ENCODE measurements at places on chromosomes 2 and 18. TPM values are rescaled to one million over a fixed set of nuclear protein-coding genes. Genes with fewer than 3 reads are reported as not detected.

DNA sequence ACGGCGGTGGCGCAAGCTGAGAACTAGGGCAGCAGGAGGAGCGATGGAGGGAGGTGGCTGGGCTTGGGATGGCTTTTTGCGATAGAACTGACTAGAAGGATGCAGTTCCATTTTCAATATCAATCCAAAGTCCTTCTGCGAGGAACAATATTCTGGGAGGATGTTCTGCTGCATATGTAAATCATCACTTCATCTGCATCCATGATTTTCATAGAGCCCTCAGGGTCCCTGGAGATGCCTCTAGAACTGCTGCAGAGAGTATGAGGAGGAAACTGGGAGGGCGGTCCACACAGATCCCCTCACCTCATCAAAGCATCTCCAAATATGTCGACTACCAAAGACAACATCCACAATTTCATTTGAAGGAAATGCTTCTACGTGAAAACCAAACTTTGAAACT, 20.8 kb downstream of the CACNB4 start:
- H3K36me3 ChIP-seq, result no peaks in the 10 kb centered on the region
- no peak overlapping the region for H3K4me3 ChIP-seq
- H3K27me3 ChIP-seq, result no peaks in the 10 kb centered on the region
- H3K4me1 ChIP-seq, result no peaks in the 10 kb centered on the region
- DNase-seq, result no peak

DNA sequence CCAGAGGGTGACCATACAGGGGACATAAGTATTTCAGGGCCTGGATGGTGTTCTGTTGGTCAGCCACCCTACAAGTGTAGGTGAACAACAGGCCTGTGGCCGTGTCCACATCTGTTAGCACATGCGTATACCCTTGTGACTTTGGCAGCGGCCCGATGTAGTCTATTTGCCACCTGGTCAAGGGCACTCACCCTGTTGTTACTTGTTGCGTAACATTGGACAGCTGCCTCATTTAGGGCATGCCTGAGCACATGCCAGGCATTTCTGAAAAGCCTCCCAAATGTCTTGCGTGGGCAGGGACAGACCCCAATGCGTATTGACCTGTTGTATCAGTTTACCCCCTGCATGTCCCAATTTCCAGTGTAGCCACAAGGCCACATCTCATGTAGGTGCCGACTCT, 235.0 kb downstream of the MBD5 start:
- H3K4me3 ChIP-seq, result no peak overlapping the region
- no peak overlapping the region for H3K27ac ChIP-seq
- no peaks in the 10 kb centered on the region for H3K27me3 ChIP-seq
- H3K36me3 ChIP-seq, result no peaks in the 10 kb centered on the region

GRCh38 chr18:79552696-79553095, 126.9 kb upstream of the CTDP1 start:
- no peaks in the 10 kb centered on the region for H3K4me1 ChIP-seq
- peaks cover 6% of the 10 kb centered on the region for H3K27me3 ChIP-seq
- no peak overlapping the region for H3K4me3 ChIP-seq
- no peaks in the 10 kb centered on the region for H3K36me3 ChIP-seq
- peak; percentile 52 for DNase-seq

DNA sequence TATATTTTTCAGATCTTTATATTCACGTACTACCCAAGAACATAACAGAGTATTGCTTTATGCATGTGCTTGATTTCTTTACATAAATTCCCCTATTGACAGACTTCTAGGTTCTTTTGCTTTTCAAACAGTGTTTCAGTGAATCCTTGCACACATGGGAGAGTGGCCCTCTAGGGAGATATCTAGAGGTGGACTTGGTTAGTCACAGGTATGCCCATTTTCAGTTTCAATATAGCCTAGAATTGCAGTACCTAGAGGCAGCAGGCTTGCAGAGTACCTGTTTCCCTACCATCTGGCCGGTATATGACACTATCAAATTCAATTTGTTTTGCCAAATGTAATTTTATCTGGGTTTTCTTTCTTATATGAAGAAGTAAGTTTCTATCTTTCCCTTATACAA, 36.8 kb downstream of the EML6 start:
- H3K27ac ChIP-seq, result no peak overlapping the region
- DNase-seq, result no peak
- no peak overlapping the region for H3K4me3 ChIP-seq
- H3K27me3 ChIP-seq, result no peaks in the 10 kb centered on the region

- no peak for DNase-seq
Observed at GRCh38 chr18:41464278-41464677, 490.8 kb upstream of the PIK3C3 start.

DNA sequence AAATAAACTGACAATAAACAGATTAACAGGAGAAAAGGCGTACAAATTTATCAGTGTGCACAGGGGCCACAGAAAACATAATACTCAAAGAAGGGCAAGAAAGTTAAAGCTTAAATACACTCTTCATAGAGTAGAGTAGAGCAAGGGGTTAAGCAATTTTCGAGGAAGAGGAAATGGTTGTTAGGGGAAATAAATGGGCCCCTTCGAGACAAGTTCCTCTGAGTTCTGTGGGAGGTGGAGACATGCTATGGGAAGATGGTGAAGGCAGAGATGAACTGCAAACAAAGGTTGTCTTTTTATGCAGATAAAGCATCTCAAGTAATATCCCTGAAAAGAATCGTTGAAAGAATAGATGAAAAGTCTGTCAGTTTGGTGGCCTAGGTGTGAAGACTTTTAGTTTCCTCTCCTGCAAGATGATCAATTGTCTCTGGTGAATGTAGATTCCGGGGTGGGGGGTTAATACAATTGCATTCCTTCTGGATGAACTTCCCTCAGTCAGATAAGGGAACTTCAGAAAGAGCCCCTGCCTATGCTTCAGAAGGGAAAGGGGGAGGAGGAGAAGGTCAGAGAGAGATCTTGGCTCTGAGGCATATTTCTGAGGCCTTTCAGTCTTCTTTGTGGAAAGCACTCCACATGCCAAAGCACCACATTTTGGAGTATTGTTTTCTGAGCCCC, 127.0 kb downstream of the METTL4 start:
- H3K4me1 ChIP-seq, result no peaks in the 10 kb centered on the region
- H3K27ac ChIP-seq, result no peak overlapping the region
- no peaks in the 10 kb centered on the region for H3K36me3 ChIP-seq
- no peak overlapping the region for H3K4me3 ChIP-seq

GRCh38 chr2:48562281-48562680, 32.3 kb downstream of the STON1 start:
- no peaks in the 10 kb centered on the region for H3K36me3 ChIP-seq
- DNase-seq, result no peak
- H3K4me3 ChIP-seq, result no peak overlapping the region
- H3K27ac ChIP-seq, result no peak overlapping the region

VWC2L gene
- total RNA-seq, result not detected

KYNU gene
- total RNA-seq, result 34.5 TPM
